ENCODE measurements at places on chromosomes 2 and 18.
A peak's percentile ranks its signal among the peaks of the same experiment; 100 is the strongest.

DNA sequence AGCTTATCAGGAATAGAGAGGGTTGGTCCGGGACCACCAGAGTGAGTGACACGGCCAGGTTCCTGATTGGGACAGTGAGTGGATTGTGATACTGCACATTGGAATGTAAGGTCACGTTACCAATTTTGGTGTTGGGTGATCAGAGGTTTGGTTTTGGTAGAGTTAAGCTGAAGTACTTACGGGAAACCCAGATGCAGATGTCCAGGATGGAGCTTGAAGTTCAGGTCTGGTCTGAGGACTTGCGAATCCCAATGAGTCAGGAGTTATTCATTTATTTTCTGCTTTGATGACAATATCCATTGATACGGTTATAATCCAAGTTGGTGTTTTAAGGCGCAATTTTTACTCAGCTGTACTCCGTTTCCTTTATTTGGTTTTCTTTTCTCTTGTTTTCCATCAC is 273.6 kb downstream of the ALPK2 start:
- no peak for DNase-seq

GRCh38 chr2:176234156-176234555 is 35.1 kb upstream of the MTX2 start:
- no peak for DNase-seq

DNA sequence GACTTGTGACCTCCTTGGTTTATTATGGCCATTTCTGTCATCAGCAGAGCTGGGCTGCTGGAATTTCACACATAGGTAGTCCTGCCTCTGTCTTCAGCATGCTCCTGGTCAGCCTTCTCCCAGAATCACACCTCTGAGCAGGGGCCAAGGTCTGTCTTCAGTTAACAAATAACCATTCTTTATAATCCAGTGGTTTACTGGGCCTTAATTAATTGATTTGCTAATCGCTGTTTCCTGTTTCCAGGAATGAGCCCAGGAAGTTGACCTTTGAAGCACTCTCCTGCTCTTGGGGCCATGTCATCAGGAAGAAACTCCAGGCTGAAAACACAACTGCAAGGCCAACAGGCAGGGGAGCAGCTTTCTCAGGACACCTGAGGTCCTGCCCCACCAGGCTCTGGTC is 278.5 kb downstream of the SRBD1 start:
- no peak for DNase-seq

- DNase-seq = no peak
Measured at GRCh38 chr2:240503375-240503774, 54.4 kb downstream of the ANKMY1 start.

DNA sequence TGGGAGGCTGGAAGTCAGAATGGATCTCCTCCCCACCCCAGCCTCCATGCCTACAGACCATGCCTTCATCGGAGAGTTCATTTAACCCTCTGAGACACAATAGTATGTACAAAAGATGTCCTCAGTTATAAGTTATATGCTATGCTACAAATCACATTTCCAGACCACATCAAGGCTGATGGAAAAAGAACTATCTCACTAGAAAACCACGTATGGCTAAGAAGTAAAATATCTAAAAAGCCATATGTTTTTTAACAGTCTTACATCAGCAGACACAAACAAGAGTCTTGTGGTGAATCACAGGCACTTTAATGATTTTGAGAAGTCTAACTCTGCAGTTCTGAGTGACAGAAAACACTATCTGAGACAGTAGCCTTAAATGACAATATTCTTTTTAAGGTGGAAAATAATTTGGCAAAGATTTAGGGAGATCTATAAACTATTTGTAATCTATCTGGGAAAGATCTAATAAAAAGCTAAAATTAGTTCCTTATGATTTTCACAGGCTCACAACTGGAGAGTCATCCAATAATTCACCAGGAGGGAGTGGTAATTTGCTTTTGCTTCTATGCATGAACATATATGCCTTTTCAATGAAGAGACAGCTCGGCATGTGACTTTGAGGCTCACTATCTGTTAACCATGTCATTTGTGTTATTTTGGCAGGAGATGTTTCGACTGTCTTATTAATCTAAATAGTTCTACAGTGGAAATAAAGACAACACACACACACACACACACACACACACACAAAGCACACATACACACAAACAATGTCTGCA is 197.5 kb downstream of the IRS1 start:
- no peak for DNase-seq

GRCh38 chr18:44876755-44877154 is 196.1 kb downstream of the SETBP1 start:
- DNase-seq = no peak

DNA sequence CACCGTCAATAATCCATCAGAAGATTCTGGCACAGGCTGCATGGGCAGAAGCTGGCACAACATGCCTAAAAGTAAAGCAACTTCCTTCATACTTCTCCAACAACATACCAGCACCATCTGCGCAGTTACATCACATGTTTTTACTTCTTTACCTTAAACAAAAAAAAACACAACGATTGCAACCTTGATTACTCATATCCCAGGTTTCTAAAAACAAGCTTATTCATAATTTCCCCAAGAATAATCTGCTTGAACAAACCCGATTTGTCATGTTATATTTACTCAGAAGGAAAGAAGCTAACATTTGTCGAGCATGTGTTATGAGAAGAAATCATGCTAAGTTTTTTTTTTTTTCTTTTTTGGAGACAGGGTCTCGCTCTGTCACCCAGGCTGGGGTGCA is 54.7 kb downstream of the THADA start:
- no peak for DNase-seq

DNA sequence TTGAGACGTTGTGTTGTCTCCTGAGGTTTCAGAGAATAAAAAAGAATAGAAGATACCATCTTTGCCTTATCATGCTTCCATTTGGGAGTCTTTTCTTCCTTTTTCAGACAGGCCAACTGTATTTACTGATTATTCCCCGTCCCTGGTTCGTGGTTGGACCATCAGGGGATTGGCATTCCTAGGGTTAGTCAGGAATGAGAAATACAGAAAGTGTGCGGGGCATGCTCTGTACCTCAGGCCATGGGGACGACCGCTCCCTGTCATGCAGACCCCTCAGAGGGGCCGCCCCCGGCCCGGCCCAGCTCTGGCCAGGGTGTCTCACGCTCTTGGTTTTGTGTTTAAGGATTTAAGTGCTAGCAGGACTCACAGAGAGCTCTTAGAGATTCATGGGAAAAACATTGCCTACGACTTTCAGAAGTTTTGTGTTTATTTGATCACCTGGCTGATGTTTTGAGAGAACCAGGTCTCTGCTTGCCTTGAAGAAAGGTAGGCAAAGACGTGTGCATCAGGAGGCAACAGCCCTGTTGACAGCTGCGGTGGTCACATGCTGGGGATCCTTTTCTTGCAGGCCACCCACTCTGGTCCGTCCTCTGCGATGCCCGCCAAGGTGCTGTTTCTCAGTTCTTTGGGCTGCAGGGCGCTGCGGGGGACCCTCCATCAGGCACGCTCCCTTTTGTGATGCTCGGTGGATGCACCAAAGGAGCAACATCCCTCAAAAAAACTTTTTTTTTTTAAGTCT is 317.8 kb downstream of the AGAP1 start:
- DNase-seq = no peak

- DNase-seq = no peak
Measured at GRCh38 chr2:212480447-212480846, 58.2 kb downstream of the ERBB4 start.

GRCh38 chr18:72993250-72993649 is 125.5 kb upstream of the NETO1 start:
- DNase-seq = no peak

DNA sequence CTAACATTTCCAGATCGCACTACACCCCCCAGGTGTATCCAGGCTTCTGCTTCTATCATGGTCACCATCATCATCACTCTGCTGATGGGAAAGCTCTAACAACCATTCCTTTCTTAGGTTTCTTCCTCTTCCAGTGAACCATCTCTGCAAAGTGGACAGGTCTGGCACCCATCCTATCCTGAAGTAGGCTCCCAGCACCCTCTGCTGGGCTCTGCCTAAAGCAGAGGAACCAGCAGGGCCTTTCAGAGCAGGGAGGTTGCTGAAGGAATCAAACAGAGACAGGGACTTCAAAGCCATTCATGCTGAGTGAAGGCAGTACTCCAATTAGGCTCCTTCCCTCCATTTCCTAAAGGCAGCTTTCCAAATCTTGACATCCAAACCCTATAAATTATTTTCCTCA is 27.2 kb upstream of the SATB2 start:
- peak; percentile 60 for DNase-seq

DNA sequence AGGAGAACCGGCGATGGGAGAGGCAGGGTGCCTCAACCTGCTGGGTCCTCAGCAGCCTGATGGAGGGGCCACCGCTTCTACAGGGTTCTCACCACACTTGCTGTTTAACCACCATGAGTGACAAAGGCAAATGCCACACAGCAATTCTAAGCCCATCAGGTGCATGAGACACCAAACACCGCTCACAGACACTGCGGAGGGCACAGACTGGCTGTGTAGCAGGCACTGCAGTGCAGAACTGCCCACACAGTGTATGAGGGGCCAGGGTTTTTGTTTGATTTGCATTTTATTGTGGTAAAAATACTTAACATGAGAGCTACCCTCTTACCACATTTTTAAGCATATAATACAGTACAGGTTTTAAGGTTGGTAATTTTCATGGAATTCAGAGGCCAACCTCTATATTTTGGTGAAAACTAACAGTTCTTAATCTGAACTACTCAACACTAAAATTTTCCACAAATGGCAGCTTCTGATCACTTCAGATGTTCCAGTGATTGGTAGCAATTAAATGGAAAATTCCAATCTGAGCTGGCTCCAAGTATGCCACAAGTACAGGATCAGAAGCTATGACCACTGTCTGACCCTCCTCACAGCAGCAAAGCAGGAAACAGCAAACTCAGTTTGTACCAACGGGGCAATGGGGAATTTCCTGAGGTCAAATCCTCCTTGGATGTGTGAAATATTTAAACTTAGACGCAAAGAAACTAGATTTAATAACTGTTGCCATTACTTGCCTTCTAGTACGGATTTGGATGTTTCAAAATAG is 67.7 kb downstream of the FAM210A start:
- no peak for DNase-seq

GRCh38 chr2:237662671-237663093 is 35.3 kb downstream of the LRRFIP1 start:
- DNase-seq = peak; percentile 58

GRCh38 chr2:173033084-173033483 is 42.6 kb upstream of the MAP3K20 start:
- DNase-seq = no peak

- no peak for DNase-seq
Measured at GRCh38 chr2:11121099-11121822, 34.0 kb upstream of the SLC66A3 start.

GRCh38 chr2:27955384-27956161 is 65.0 kb downstream of the BABAM2 start:
- DNase-seq = no peak

DNA sequence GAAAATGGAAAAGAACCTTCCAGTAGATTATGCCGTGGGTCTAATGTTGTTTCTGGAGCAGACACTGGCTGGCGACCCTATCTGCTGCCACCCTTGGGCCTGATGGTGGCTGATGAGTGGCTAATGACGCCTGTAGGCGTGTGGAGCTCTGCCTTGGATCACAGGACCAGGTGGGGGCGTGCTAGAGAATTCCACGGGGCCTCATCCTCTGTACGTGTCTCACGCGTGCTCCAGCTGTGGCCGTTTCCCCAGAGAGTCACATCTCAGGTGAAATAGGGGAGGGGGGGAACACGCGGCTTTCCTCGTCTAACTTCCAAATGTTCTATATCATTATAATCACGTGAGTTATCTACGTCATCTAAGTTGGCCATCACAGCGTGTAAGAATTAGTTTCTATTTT is 160.9 kb upstream of the SMIM21 start:
- DNase-seq = no peak

GRCh38 chr2:201466050-201466675 is 14.6 kb downstream of the STRADB start:
- no peak for DNase-seq

DNA sequence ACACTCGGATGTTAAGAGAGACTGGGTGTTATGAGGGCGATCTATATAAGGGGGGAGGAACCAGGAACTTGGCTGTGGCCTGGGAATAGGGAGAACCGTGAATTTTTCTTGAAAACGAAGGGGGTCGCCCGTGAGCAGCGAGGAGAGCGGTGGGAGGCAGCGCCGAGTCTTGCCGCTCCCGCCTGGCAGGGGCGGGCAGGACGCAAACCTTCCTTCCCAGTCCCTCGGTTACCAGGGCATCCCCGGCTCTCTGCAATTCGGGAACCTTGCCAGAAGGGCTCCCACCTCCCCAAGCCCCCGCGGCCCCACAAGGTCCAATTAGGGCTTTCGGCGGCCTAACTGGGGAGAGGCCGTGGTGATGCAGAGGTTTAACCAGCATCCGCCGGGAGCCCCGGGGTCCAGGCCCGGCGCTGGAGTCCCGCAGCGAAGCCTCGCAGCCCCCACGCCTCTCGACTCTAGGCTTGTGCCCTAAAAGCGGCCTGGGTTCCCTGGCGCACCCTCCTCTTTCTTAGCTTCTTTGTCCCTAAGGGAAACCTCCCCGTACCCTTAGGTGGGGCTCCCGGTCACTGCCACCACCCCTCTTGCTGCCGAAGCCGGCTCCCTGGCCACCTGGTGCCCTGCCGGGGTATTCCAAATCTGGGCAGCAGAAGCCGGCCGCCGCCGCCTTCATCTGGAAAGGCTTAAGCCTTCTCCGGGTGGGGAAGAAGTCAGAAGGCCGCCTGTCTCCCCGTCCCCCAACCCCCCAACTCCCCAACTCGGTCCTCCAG is 680 bp upstream of the FHOD3 start:
- no peak for DNase-seq

GRCh38 chr18:58671632-58672564 is 633 bp downstream of the MALT1 start:
- DNase-seq = peak; percentile 54

DNA sequence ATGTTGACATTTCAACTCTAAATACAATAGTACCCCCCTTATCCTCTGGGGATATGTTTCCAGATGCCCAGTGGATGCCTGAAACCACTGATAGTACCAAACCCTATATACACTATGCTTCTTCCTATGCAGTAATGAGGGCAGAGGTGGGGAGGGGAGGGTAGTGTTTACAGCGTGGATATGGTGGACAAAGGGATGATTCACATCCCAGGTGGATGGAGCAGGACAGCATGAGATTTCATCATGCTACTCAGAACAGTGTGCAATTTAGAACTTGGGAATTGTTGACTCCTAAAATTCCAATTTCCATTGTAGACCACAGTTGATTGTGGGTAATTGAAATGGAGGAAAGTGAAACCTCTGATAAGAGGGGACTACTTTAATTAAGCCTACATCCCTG is 75.4 kb downstream of the TSN start:
- no peak for DNase-seq

- DNase-seq = no peak
Measured at GRCh38 chr2:97673182-97673914, 3.8 kb downstream of the C2orf92 start.

DNA sequence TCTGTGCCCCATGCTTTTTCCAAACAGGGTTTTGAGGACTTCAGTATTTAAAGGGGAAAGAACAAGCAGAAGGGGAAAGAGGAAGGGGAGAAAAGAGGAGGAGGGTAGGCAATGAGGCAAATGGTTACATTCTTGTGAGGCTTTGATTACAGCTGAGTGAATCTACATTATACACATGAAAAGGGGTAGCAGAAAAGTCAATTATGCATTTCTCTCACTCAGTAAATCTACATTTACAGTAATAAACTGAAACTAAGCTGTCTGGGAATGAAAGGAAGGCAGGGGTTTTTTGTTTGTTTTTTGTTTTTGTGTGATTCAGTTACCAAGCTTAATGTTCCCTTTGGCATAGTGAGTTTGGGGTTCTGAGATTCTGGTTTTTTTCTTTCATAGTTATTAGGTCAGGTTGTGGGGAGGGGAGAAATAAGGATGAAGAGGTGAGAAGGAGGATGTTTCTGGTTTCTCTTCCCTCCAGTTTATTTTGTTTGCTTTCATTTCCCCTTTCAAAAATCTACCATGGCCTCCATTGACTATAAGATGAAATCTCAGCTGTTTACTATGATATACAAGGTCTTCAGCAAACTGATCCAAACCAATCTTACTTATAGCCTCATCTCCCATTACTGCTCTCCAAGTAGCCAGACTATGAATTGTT is 18.7 kb downstream of the C18orf63 start:
- DNase-seq = no peak

Data from SHP77 (cell line).